ENCODE measurements at places on chromosomes 2 and 18. TPM values are rescaled to one million over a fixed set of nuclear protein-coding genes. Genes with fewer than 3 reads are reported as not detected.

ZNF142 gene
- total RNA-seq, result 11.4 TPM

CIB4 gene
- total RNA-seq, result not detected

LCT gene
- not detected for total RNA-seq

EIF4E2 gene
- 38.3 TPM for total RNA-seq

DSG4 gene
- under 0.01 TPM for total RNA-seq

DNA sequence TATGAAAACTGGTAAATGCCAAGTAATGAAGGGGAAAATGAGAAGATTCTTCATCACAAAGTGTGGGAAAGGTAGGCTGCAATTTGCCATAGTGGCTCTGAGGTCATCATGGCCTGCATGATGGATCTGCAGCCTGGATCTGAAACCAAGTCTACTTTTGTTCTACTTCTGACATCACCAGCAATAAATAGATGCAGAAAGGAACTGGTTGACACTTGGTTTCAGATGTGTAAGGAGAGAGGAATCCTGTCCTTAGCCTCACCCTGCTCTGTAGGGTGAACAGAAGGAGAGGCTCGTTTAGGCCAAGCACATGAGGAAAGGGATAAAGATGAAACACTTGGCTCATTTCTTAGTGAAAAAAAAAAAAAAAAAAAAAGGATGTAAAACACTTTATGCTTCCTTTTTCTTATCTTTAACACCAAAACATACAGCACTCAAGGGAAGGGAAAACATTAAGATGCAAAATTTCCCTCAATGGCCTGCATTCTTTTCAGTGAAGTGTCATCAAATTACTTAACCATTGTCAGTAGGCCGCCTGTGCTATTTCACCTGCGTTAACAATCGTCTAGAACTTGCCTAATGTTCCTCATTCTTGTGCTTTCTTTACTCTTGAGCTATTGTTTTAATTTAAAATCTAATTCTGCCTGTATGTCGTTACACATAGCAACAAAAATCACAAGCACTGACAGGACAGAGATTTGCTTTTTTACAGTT lies 3.9 kb downstream of the NEB start:
- no peak for DNase-seq

- DNase-seq, result no peak
Measured at GRCh38 chr2:217529271-217529670, 473.5 kb downstream of the TNS1 start.

GRCh38 chr2:119323459-119323858 lies 43.2 kb downstream of the C2orf76 start:
- no peak for DNase-seq

DNA sequence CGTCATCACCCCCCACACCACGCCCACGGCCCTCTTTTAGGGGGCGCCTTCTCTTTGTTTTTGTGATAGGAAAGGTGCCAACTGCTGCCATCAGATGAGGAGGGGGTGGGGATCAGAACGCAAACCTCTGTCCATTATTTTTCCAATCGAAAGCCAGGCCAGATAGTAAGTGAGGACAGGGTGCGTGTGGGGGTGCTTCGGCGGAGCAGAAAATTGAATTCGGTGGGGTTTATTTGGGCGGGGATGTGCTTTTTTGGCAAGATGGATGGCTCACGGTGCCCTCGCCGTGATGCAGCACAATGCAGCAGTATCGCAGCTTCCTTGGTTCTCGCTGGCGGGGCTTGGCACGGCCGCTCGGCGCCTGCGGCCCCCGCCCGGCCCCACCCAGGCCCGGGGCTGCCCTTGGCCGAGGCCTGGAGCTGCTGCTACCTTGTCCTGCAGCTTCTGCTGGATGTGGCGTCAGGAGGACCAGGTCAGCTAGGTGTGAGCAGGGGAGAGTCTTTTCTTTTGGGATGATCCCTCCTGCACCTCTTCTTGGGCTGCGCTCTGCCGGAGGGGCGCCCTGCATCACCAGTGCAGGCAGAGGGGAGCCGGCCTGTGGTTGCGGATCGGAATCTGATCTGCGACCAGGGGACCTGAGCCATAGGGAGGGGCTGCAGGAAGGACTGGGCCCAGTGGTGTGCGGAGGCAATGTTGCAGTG lies 1.3 kb downstream of the SPTBN1 start:
- DNase-seq, result peak; percentile 50

DNA sequence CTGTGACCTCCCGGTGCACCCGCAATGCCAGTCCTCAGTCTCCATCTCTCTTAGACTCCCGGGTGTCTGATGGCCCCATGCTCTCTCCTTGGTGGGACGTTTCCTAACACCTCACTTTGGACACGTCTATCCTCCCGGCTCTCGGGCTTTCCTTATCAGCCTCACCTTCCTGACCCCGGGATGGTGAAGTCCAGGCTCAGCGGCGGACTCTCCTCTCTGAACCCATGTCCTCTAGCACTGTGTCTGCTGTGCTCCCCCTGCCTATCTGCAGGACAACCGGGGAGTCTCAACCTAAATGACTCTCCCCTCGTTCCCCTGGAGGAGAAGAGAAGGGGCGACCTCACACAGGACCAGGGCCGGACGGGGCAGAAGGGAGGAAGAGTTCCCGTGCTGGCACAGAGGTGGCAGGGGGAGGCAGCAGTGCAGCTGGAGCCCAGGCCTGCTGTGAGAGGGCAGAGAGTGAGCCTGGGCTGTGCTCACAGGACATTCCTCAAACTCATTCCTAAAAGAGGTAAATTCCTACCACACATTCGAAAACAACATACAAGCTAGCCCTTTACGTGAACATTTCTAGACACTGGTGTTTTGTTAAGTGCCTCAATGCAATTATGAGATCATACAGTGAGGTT lies 41.9 kb downstream of the MBP start:
- DNase-seq, result no peak

DNA sequence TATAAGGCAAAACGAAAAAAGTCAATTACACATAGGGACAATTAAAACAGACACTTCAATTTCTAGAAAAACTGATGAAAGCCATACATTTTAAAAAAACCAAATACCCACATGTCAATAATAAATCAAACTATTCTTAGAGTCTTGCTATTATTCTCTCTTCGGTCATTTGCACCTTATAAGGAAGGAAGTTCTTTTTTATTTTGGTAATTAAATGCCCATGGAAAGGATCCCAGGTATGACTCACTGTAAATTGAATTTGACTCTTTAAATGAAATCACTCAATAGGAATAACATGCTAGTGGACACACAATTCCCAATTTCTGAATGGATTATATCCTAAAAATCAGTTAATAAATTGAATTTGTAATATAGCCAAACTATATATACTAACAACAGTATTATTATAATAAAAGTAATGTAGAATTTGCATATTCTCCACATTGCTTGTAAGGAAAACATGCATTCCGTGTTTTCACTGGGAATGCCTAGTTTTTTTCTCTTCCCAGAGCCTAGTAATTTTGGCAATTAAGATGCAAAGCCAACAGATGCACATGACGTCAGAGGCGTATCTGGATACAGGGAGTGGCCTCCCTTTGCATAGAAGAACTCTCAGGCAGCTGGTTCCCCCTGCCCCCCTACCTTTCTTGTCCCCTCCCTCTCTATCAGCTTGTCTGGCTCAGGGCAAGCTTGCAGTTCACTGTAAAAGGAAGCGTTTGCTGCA lies 153.5 kb upstream of the PGAP1 start:
- no peak for DNase-seq

DNA sequence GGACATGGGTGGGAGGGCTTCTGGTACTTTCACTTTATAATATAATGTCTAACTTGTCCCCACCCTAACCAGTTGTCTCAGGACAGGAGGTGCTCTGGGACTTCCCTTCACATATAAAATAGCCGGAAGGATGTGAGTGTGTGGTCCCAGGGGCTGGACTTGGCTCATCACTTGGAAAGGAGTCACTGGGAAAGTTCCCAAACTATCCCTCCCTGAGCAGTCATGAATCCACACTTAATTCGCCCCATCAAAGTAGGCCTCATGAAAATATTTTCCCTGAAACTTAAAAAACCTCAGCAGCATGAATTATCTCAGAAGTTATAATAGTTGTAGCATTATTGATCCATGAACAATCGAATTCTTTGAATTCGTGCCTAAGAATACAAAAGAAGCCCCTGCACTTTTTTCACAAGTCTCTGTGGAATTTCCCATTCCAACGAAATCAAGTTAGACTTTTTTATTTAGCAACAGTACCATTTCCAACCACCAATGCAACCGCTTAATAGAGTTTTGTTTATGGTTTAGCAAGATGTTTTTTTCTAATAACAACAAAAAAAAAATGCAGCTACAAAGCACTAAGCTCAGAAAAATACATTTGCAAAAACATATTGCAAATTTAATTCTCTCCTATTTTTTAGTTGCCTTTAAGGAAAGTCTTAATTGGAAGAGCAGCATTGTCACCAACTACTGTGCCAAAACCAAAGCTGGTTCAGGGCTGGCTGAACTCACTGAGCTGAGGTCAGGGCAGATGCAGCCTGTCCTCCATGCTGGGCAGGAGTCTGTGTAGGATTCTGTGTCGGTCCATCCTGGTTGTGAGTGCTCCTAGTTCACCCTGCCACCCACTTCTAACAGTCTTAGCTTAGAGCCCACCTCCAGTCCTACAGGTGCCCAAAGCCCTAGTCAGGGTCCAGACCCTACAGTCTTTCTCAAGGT lies 68.8 kb upstream of the SPTBN1 start:
- DNase-seq, result no peak

DNA sequence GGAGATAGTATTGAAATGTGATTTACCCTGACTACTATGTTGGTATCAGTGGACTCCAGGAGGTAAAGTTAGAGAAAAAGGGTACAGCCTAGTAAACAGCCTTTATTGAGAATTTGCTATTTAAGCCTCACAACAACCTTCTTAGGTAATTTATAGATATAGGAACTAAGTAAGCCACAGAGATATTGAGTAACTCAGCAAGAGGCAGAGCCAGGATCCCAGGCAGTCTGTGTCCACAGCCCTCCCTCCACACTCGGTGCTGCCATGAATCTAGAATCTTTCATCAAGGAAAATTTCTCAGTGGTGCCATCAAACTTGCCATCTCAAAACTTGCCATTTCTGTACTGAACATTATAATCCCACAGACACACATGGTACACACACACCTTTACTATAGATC lies 170.9 kb downstream of the CAPN13 start:
- no peak for DNase-seq

DNA sequence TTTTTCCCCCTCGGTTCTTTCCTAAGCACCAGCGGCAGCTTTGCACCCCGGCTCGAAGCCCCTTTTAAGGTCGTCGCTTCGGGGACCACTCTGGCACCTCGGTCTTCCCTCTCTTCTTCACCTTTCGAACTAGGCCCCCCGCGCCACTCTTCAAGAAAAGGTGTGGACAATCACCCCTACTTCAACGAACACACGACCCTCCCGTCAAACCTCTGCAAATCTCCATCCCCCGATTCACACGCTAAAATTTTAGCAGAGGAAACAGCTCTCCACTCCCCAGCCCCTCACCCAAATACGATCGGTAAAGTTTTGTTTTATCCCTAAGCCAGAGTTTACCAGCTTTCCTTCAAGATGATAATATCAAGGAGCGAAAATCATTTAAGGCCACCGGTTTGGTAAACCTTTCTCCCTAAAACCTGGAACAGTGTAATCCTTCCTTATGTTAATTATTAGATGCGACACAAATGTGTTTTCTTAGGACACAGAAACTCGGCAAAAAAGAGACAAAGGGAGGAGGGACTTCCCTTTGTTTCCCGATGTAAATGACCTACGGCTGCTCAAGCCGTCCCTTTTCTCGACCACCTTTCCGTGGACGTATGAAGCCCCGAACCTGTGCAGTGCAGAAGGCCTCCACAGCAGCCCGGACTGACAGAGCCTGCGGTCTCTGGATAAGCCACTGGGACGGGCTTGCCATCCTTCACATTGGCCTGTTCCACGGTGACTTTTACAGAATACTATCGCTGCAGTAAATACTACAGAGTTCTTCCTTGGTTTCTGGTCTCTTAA lies 85.2 kb downstream of the RBMS1 start:
- no peak for DNase-seq

DNA sequence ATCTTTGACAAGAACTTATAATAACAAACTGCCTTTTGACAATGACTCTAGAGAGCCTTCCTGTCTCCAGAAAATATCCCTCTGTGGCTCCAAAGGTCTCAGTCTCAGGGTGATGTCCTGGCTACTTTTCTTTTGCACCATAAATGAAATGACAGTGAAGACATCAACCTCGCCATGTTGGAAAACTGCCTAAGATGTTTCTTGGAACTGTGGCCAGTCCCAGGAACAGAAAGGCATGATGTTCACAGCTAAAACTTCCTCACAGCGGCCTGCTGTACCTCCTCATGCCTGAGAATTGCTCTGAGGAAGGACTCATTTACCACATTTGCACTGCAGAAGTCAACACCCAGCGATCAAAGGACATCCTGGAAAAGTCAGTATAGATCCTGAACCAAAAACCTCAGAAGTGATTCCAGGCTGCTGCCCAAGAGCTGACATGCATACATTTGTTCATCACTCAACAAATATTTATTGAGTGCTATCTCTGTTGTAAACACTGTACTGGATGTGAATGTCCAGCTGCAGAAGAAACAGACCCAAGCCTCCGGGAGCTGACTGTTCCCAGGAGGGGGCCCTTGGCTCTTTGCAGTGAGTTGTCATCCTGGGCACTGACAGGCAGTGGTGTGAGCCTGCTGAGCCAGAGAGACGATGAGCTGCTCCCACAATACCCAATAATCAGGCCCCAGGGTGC lies 64.3 kb upstream of the ACSL3 start:
- DNase-seq, result no peak

DNA sequence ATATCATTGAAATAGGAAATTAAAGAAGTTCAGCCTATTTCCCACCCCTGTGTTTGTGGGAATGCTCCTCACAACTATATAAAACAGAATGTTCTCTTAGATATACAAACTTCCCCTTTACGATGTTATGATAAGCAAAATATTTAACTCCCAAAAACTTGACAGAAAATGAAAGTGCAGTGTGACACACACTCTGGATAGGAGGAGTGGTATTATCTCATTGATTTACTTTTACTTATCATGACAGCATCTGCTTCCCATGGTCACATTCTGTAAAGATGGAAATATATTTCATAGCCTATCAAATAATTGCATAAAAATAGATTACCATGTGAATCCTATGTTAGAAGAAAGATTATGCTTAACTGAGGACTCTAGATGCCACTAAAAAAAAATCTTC lies 96.6 kb upstream of the STK17B start:
- DNase-seq, result no peak

DNA sequence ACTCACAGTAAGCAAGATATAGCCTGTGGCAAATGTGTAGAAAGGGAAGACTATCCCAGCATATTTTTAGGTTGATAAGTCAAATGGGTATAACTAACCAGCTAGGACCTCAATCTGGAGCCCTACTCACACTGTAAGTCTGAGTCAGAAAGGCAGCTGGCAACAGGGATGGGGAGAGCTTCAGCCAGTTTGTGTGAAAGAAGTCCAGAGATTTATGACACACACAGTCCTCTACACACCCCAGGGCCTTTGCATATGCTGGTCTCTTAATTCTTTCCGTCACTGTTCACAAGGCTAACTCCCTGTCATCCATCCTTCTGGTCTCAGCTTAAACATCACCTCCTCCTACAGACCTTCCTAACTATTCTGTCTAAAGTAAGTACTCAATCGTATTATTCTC lies 5.9 kb upstream of the TCF4 start:
- DNase-seq, result no peak

GRCh38 chr2:238694922-238695321 lies 153.0 kb upstream of the TWIST2 start:
- no peak for DNase-seq
